ENCODE measurements at places on chromosomes 12 and 14. TPM values are rescaled to one million over a fixed set of nuclear protein-coding genes. Genes with fewer than 3 reads are reported as not detected.

GRCh38 chr12:50615907-50616296 is 111.1 kb downstream of the DIP2B start:
- no peak for DNase-seq

DNA sequence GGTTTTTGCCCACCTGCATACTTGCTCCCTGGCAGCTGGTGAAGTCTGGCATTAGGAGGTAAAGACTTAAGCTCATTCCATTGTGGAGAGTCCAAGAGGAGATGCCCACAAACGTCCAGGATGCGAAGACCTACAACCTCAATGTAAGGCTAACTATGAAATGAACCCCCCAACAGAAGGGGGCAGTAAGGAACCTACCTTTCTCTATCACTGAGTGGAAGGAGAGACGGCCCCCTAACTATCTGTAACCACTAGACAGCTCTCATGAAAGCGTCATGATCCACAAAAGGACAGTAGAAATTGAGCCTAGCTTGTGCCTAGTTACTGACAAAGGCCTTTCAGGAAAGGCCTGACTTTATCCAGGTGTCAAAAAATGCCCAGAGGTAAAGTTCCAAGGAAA is 55.3 kb downstream of the ZFYVE21 start:
- DNase-seq, result no peak

DNA sequence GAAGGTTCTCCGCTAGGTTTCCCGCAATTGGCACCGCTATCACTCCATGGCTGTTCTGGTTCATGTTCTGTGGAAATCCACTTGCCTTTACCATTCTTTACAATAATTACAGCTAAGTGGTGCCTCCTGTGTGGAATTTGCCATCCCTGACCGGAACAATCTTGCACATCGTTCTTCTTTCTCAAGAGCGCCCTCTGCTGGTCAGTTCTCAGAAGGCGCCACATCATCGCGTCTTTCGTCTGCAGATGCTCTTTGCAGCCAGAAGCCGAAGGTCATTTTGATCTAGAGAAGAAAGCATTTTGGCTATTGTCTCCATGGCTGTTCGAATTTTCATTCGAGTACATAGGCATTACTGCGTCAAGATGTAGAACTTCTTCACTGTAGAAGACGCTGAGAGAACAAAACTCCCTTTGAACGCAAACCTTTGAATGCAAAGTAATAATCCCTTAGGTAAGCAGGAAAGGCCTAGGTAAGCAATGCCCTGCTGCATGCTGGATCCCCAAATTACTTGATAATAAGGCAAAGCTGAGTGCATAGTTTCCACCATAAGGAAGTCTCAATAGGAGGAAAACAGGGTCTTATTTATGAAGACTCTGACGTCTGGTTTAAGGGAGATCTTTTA is 10.1 kb upstream of the RTRAF start:
- peak; percentile 86 for DNase-seq

DNA sequence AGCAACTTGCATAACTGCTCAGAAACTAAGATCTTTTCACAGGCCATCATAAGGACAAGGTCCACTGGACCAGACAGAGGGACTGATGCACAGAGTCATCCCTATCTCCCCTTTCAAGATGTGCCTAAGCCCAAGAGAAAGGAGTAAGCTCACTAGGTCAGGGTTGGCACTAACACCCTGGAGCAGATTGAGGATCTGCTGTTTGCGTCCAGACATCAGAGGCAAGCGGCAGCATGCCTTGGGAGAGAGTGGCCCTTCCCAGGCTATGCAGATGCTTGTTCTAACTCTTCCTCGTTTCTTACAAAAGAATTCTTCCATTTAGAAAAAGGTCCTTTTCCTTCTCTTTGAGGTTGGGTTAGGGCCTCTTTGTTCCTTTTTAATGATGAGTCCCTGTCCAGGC is 187.2 kb downstream of the KCNA5 start:
- no peak for DNase-seq

DNA sequence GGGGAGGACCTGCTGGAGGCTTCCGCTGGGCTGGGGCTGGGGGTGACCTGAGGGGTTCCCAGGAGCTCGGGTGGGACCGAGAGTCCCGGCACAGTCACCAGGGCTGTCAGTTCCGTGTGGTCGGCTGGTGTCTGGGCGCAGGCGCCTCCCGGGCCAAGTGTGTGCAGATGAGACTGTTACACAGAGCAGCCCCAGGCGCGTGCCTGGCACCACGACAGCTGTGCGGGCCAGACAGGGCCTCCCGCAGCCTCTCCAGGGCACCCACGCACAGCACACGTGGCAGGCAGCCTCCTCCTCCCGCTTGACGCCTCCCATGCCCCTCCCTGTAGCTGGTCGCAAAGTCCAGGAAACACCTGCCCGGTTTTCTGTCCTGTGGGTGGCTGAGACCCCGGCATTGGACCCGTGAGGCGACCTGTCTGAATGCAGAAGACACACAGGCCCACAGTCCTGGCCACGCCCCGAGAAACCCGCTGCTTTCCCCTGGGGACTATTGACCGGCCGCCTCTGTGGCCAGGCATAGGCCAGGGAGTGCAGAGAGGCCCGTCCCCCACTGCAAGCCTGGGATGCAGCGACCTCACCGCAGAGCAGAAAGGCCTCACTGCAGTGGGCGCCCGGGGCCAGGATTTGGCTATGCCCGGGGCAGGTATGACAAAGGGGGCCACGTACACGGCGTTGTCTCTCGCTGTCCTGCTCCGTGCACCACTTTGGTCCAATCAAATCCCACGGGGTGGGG is 12.1 kb upstream of the GALNT9 start:
- no peak for DNase-seq

DNA sequence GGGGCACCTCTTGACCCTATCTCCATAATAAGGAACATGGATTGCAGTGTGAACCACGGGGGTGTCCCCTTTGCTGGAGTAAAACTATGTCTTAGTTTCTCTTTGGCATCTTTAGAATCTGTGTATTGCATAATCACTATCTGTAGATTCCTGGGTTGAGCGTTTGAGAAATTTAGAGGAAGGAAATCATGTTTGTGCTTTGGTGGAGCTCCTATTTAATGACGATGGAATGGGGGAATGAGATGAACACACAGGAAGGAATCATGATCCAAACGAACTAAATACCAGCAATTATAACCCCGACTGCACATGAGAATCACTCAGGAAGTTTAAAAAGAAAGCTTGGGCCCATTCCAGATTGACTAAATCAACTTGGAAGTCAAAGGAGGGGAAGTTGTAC is 1.3 kb upstream of the MYG1 start:
- no peak for DNase-seq

DNA sequence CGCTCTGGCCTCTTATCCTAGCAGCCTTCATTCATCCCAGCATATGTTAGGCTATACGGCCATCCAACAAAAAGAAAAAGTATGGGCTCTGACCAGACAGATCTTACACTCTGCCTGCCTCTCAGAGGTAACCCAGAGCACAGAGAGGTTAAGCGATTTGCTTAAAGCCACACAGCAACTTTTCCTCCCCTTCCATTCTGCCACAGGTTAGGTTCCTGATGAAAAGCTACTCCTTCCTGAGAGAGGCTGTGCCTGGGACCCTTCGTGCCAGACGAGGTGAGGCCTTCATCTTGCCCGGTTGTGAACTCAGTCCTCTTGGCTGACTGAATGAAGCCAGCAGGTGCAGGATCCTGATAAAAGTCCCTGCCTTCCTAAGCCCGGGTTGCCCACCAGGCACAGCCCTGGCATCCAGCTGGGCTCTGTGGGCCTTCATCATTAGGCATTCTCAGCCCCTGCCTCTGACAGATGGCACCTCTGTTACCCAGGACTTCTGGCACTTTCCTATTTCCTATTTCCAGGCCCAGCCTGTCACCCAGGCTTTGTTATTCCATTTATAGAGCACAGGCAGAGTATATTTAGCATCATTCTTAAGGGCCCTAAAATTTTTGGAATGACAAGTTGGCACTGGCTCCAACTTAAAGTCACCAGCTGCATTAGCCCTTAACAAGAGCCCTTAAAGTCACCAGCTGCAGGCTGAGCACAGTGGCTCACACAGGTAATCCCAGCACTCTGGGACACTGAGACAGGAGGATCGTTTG is 12.8 kb downstream of the SOAT2 start:
- DNase-seq, result no peak

GRCh38 chr14:59565087-59565486 is 11.5 kb downstream of the CCDC175 start:
- DNase-seq, result no peak

- no peak for DNase-seq
Observed at GRCh38 chr14:20971705-20972021, 16.4 kb downstream of the RNASE2 start.

GRCh38 chr14:103772078-103772712 is 56.6 kb downstream of the ZFYVE21 start:
- no peak for DNase-seq

GRCh38 chr14:90321891-90322290 is 9.8 kb downstream of the NRDE2 start:
- no peak for DNase-seq

- no peak for DNase-seq
Observed at GRCh38 chr14:57732463-57733285, 133.2 kb downstream of the SLC35F4 start.

DNA sequence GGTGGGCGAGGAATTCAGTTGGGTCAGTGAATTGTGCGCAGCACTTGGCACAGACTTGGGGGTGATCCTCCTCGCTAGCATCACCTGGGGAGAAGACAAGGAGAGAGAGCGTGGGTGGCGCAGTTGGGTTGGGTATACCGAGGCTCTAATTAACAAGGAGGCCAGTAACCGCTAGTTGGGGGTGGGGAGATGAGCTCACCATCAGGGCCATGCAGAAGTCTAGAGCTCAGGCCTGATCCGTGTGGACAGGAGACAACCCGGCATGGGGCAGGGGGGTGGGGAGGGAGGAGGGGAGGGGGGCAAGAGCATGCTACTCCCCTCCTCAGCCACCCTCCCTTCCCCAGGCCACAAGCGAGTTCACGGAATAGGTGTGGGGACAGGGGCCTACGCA is 580 bp downstream of the SALL2 start:
- no peak for DNase-seq

GRCh38 chr14:91841065-91841464 is 26.3 kb downstream of the TC2N start:
- no peak for DNase-seq

GRCh38 chr12:110134691-110135411 is 10.7 kb downstream of the IFT81 start:
- DNase-seq, result no peak

DNA sequence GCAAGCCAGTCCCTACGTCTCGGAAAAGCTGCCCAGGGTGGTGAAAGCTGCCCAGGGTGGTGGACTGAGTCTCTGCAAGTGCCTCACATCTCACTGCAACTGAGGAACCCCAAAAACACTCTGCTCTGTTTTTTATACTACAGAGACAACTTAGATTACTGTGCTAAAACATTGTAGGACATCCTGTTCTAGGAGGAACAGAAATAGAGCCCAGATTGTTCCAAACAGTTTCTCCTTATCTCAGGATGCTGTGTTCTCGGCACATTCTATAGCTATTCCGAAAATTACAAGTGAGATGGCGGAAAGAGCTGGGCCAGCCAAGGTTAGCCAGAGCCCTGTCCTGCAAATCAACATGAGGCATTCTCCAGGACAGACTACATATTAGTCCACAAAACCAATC is 138.7 kb downstream of the LRIG3 start:
- DNase-seq, result no peak

- DNase-seq, result no peak
Observed at GRCh38 chr12:54428050-54429013, 9.3 kb upstream of the ITGA5 start.

DNA sequence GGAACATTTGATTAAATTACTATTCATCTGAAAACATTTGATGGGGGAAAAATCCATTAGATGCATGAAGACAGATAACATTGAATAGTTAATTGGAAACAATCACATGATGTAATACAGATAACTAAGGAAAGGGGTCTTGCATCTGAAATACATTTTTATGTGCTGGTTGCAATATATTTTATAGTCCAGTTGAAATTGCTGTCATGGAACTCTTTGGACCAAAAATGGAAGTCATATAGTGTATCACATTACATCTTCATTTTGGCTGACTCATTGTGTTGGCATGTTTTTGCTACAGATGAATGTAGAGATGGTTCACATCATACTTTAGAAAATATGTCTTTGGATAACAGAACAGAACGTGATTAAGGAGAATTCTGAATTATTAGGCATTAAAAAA is 43.0 kb upstream of the GNPNAT1 start:
- DNase-seq, result no peak

- DNase-seq, result no peak
Observed at GRCh38 chr12:47458279-47458678, 247.6 kb downstream of the RPAP3 start.

- DNase-seq, result no peak
Observed at GRCh38 chr12:88529531-88530488, 50.5 kb downstream of the KITLG start.

DNA sequence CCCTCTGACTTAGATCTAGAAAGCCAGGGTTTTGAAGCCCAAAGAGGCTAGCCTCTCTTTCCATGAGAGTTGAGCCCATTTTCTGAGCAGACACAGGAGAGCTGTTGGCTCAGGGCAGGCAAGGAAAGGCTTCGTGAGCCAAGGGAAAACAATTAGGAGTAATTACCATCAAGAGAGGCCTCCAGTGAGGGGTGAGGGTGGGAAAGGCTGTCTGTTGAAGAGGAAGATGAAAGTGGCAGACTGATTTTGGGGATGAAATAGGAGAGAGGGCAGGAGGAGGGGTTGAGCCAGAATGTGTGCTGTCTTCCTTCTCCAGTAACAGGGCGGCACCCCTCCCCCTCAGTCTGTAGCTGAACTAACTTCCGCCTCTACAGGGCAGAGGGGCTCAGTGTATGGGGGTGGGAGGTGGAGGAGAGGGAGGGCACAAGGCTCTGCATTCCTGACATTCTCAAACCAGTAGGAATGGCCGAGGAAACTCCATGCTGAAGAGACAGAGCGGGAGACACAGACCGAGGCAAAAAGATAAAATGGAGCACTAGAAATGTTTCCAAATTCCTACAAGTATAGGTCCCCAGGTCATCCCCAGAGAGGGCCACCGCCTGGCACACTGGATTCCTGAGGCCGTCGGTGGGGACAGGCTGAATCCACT is 33.1 kb upstream of the COL2A1 start:
- DNase-seq, result no peak

DNA sequence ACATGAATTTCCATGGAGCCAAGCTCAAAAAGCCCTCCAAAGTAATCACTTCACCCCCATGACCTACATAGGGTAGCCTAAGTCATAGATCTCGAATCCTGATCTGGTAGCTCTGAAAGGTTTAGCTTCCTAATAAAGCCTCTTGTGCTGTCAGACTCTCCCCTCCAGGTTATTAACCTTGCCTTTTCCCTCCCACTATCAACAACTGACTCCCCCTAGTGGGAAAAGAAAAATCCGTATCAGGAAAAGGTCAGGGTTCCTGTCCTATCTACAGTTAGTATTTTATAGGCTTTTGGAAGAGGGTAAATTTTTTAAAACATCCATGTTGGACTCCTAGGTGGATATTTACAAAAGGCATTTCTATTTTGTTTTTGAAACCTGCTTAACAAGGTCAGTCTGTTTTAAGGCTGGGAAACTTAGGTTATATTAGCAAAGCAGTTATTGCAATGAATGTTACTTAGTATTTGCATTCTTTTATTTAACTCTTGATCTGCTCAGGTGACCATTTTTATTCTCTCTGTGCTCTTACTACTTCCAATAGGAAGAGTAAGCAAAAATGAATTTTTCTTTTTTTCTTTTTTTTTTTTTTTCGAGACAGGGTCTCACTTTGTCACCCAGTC is 8.0 kb downstream of the YY1 start:
- no peak for DNase-seq

Gene RPGRIP1
- total RNA-seq, result 0.08 TPM

Gene SLC8A3
- total RNA-seq, result 0.16 TPM

Gene NR2C1
- total RNA-seq, result 16.5 TPM

Gene PLXNC1
- total RNA-seq, result 3.2 TPM

Gene PIK3C2G
- not detected for total RNA-seq

Gene ASCL1
- total RNA-seq, result not detected

Gene FAIM2
- total RNA-seq, result 0.54 TPM

Gene TMCC3
- 0.21 TPM for total RNA-seq

Gene ESPL1
- total RNA-seq, result 19.9 TPM

Gene APOF
- not detected for total RNA-seq

Gene RPS6KL1
- total RNA-seq, result 17.3 TPM

Gene RTL1
- total RNA-seq, result not detected

Gene FITM1
- total RNA-seq, result 0.69 TPM

All from activated T-cell treated with anti-CD3 and anti-CD28 coated beads, Interleukin-2, amount 50 U/mL, for 4 hours (primary cell).